ENCODE measurements at places on chromosomes 7 and 10.

DNA sequence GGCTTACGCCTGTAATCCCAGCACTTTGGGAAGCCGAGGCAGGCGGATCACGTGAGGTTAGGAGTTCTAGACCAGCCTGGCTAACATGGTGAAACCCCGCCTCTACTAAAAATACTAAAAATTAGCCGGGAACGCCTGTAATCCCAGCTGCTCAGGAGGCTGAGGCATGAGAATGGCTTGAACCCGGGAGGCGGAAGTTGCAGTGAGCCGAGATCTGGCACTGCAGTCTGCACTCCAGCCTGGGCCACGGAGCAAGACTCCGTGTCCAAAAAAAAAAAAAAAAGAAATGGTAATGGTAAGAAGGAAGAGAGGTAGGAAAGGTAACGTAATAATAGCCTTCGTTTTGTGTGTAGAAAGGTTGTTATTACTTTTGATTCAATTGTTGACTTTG is 1.2 kb downstream of the HSPA14 start:
- peak overlapping the region; percentile 92 for H3K4me3 ChIP-seq
- H3K36me3 ChIP-seq, result peaks cover 24% of the 10 kb centered on the region
- peaks cover 28% of the 10 kb centered on the region for H3K4me1 ChIP-seq
- no peak for DNase-seq

GRCh38 chr10:74140553-74140952 is 10.1 kb downstream of the AP3M1 start:
- no peak for DNase-seq
- no peaks in the 10 kb centered on the region for H3K27me3 ChIP-seq
- no peak overlapping the region for H3K27ac ChIP-seq
- H3K4me1 ChIP-seq, result peaks cover 9% of the 10 kb centered on the region
- no peak overlapping the region for H3K4me3 ChIP-seq

DNA sequence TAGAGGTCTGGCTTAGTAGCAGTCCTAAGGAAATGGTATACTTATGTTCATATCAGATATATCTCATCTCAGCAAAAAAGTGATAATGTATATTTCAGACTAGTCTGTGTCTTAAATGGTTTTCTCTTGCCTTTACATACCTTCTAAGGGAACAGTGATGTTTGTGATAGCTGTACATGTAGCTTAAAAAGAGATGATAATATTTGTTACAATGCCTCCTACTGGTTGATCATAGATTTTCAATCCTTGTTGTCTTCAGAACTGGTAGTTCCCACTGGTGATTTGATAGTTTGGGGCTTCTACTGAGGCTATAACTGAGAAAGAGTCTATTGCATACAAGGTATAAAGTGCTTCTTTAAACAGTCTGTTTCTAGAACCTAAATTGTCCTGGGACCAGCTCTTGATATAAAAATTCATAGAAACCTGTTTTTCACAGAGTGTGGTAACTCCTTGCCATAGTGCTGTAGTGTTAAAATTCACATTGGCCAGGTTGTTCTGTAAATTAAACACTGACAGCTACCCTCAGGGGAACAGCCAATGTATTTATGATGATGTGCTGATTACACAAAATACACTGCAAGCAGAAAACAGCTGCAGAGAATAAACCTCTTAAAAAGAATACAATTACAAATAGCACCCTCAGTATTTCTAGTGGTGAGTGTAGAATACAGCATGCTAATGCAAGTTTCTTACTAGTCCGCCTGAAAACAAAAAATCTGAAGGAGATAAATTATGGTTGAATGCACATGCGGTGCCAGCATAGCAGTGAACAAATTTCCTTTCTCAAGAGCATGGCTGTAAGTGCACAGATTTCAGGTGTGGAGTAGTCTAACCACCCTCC is 90.3 kb downstream of the BTRC start:
- no peaks in the 10 kb centered on the region for H3K27me3 ChIP-seq
- no peak for DNase-seq
- no peak overlapping the region for H3K4me3 ChIP-seq
- H3K27ac ChIP-seq, result no peak overlapping the region
- H3K4me1 ChIP-seq, result peaks cover 6% of the 10 kb centered on the region
- no peaks in the 10 kb centered on the region for H3K36me3 ChIP-seq

GRCh38 chr10:6354168-6354772 is 151.5 kb downstream of the PFKFB3 start:
- no peaks in the 10 kb centered on the region for H3K27me3 ChIP-seq
- no peak for DNase-seq
- H3K4me1 ChIP-seq, result no peaks in the 10 kb centered on the region
- peaks cover 10% of the 10 kb centered on the region for H3K36me3 ChIP-seq
- no peak overlapping the region for H3K27ac ChIP-seq

DNA sequence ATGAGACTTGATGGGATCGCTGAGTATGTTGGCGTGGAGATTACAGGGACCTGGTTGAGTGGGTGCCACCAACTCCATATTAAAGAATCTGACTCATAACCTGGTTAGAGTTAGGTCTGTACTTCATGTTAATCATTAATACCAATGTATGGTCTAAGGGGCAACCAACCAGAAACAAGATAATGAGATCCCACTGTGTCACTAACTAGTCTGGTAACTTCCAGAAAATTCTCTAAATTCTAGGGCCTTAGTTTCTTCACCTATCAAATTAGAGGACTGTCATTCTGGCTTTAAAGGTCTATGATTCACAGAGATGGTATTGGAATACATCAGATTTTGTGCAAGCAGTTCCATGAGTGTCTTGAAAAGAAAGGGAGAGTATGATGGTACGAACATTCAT is 102.2 kb downstream of the SNX10 start:
- H3K27ac ChIP-seq, result no peak overlapping the region
- H3K27me3 ChIP-seq, result no peaks in the 10 kb centered on the region
- H3K4me1 ChIP-seq, result peaks cover 38% of the 10 kb centered on the region
- no peaks in the 10 kb centered on the region for H3K36me3 ChIP-seq

- no peak overlapping the region for H3K4me3 ChIP-seq
- H3K4me1 ChIP-seq, result peaks cover 4% of the 10 kb centered on the region
- no peak overlapping the region for H3K27ac ChIP-seq
- no peaks in the 10 kb centered on the region for H3K27me3 ChIP-seq
- DNase-seq, result no peak
These were observed 695.5 kb downstream of the INHBA start for GRCh38 chr7:41007351-41007751.

GRCh38 chr7:67758551-67758950 is 761.9 kb downstream of the TYW1 start:
- H3K4me3 ChIP-seq, result no peak overlapping the region
- H3K27me3 ChIP-seq, result no peaks in the 10 kb centered on the region
- H3K4me1 ChIP-seq, result no peaks in the 10 kb centered on the region
- H3K27ac ChIP-seq, result no peak overlapping the region

DNA sequence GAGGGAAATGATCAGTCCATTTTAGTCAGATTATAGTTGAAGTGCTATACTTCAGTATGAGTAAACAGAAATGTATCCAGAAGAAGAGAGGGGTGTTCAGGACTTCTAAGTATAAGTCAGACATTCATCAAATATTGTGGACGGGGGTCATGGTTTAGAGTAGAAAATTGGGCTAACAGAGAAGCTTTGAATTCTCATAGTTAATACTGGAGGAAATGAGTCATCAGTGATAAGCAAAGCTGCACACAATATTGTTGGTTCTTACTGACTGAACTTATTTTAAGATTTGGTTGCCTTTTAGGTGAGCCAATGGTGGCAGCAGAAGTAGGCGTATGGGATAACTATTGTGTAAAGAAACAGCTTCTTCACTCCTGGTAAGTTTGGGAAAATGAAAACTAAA is 1.7 kb upstream of the SUMF2 start:
- peak overlapping the region; percentile 98 for H3K27ac ChIP-seq
- peaks cover 33% of the 10 kb centered on the region for H3K36me3 ChIP-seq
- H3K4me3 ChIP-seq, result no peak overlapping the region
- DNase-seq, result no peak
- H3K27me3 ChIP-seq, result no peaks in the 10 kb centered on the region

GRCh38 chr10:95275726-95276366 is 15.0 kb downstream of the PDLIM1 start:
- peak overlapping the region; percentile 83 for H3K27ac ChIP-seq
- no peak for DNase-seq
- H3K27me3 ChIP-seq, result no peaks in the 10 kb centered on the region

- peaks cover 19% of the 10 kb centered on the region for H3K36me3 ChIP-seq
- no peak for DNase-seq
- peak overlapping the region; percentile 98 for H3K4me3 ChIP-seq
- H3K4me1 ChIP-seq, result peaks cover 53% of the 10 kb centered on the region
- peak overlapping the region; percentile 100 for H3K27ac ChIP-seq
These were observed 9.3 kb upstream of the HOXA2 start for GRCh38 chr7:27111751-27112277.

DNA sequence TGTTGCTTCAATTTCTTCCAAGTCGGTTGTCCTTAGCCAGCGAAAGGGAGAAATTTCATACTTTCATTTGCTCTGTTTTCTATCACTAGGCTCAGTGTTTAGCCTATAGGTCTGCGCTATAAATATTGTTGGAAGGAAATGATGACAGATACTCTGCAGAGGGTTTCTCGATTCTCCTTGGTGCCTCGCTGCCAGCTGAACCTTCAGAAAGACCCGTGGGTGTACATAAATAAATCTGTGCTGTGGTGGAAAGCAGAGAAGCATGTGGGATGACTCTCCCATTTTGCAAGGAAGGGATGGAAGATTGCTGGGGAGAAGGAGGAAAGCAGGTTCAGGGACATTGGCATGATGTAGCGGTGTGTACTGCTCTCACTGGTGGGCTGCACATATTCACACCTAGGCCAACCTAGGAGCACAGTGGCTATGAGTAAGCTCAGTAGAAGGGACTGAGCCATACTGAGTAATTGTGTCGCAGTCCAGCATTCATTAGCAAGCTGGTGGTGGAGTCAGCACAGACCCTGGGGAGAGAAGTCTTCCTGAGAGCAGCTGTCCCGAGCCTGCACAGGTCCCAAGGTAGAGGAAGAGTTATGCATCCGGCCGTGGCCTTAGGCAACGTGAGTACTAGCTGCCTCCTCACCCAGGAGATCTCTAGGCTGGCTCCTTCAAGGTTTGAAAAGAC is 50.5 kb downstream of the PNLIPRP3 start:
- no peaks in the 10 kb centered on the region for H3K4me1 ChIP-seq
- no peak overlapping the region for H3K27ac ChIP-seq

DNA sequence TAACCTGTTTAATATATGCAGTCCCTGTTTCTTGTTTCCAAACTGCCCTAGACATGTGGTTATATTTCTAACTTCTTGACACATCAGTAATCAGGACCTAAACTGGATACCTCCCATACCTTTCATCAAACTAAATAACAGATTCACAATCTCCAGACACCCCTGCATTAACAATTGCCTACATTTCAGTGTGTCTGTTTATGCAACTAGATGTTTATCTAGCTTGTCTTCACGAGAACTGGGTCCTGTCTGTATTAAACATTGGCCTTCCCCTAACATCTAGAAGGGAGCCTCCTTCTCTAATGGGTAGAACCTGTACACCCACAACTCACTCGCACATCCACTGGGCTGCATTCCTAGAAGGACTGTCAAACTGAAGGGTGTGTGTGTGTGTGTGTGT is 683.7 kb upstream of the FZD8 start:
- no peaks in the 10 kb centered on the region for H3K27me3 ChIP-seq
- no peaks in the 10 kb centered on the region for H3K36me3 ChIP-seq
- DNase-seq, result no peak
- no peak overlapping the region for H3K4me3 ChIP-seq
- H3K27ac ChIP-seq, result no peak overlapping the region

DNA sequence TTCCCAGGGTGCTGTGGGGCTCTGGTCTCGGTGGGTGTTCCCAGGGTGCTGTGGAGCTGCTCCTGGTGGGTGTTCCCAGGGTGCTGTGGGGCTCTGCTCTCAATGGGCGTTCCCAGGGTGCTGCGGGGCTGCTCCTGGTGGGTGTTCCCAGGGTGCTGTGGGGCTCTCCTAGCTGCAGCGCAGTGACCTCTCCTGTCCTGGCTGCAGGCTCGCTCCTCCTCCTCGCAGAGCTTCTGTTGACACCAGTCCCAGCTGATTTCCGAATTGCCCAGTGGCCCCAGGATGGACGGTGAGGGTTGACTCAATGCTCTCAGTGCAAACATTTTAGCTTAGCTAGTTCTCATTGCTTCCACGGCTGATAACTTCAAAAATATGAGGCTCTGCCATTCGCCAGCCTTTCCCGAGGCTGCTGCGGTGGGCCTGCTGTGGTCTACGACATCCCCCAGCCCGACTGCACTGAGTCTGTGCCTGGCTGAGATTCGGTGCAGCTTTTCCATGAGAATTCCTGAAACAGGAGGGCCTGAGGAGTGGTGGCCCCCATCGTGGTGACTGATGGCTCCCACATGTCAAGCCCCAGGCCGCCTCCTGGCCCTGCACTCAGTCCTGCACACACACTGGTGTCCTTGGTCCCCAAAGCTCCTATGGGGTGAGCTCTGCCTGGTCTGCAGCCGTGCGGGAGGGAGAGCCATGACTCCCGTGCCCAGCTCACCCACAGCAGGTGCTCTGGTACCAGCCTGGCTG is 58.3 kb upstream of the NKX6-2 start:
- H3K27me3 ChIP-seq, result peaks cover 25% of the 10 kb centered on the region
- DNase-seq, result no peak
- no peak overlapping the region for H3K4me3 ChIP-seq
- peaks cover 9% of the 10 kb centered on the region for H3K4me1 ChIP-seq
- H3K27ac ChIP-seq, result no peak overlapping the region
- no peaks in the 10 kb centered on the region for H3K36me3 ChIP-seq

GRCh38 chr7:46197785-46198540 is 276.9 kb upstream of the IGFBP3 start:
- no peak overlapping the region for H3K4me3 ChIP-seq
- DNase-seq, result no peak
- H3K36me3 ChIP-seq, result no peaks in the 10 kb centered on the region
- no peaks in the 10 kb centered on the region for H3K27me3 ChIP-seq
- H3K4me1 ChIP-seq, result peaks cover 3% of the 10 kb centered on the region

- H3K27ac ChIP-seq, result no peak overlapping the region
- H3K27me3 ChIP-seq, result no peaks in the 10 kb centered on the region
- H3K36me3 ChIP-seq, result peaks cover 7% of the 10 kb centered on the region
- DNase-seq, result no peak
These were observed 99.8 kb downstream of the SND1 start for GRCh38 chr7:127751490-127752448.

- no peak overlapping the region for H3K27ac ChIP-seq
- no peak overlapping the region for H3K4me3 ChIP-seq
- no peak for DNase-seq
- H3K36me3 ChIP-seq, result no peaks in the 10 kb centered on the region
- H3K4me1 ChIP-seq, result peaks cover 13% of the 10 kb centered on the region
These were observed 333.8 kb downstream of the LRMDA start for GRCh38 chr10:75764974-75765788.

- H3K27ac ChIP-seq, result no peak overlapping the region
- peaks cover 9% of the 10 kb centered on the region for H3K4me1 ChIP-seq
- H3K36me3 ChIP-seq, result peaks cover 20% of the 10 kb centered on the region
- no peak overlapping the region for H3K4me3 ChIP-seq
- H3K27me3 ChIP-seq, result no peaks in the 10 kb centered on the region
These were observed 33.1 kb downstream of the PDSS1 start for GRCh38 chr10:26730552-26730951.

- no peaks in the 10 kb centered on the region for H3K27me3 ChIP-seq
- H3K4me3 ChIP-seq, result no peak overlapping the region
- peaks cover 38% of the 10 kb centered on the region for H3K4me1 ChIP-seq
- peaks cover 2% of the 10 kb centered on the region for H3K36me3 ChIP-seq
These were observed 122.8 kb downstream of the SKIDA1 start for GRCh38 chr10:21402606-21403083.

- DNase-seq, result no peak
- no peaks in the 10 kb centered on the region for H3K27me3 ChIP-seq
- peak overlapping the region; percentile 66 for H3K27ac ChIP-seq
- no peaks in the 10 kb centered on the region for H3K36me3 ChIP-seq
- H3K4me1 ChIP-seq, result peaks cover 27% of the 10 kb centered on the region
These were observed 542.3 kb upstream of the MBL2 start for GRCh38 chr10:53314876-53315275.

GRCh38 chr10:93027508-93027907 is 33.1 kb upstream of the CYP26C1 start:
- H3K27me3 ChIP-seq, result no peaks in the 10 kb centered on the region
- no peak overlapping the region for H3K27ac ChIP-seq
- H3K36me3 ChIP-seq, result peaks cover 24% of the 10 kb centered on the region
- peaks cover 12% of the 10 kb centered on the region for H3K4me1 ChIP-seq
- DNase-seq, result no peak
- H3K4me3 ChIP-seq, result no peak overlapping the region
